ENCODE measurements at places on chromosomes 16 and 17.
A peak's percentile ranks its signal among the peaks of the same experiment; 100 is the strongest.

DNA sequence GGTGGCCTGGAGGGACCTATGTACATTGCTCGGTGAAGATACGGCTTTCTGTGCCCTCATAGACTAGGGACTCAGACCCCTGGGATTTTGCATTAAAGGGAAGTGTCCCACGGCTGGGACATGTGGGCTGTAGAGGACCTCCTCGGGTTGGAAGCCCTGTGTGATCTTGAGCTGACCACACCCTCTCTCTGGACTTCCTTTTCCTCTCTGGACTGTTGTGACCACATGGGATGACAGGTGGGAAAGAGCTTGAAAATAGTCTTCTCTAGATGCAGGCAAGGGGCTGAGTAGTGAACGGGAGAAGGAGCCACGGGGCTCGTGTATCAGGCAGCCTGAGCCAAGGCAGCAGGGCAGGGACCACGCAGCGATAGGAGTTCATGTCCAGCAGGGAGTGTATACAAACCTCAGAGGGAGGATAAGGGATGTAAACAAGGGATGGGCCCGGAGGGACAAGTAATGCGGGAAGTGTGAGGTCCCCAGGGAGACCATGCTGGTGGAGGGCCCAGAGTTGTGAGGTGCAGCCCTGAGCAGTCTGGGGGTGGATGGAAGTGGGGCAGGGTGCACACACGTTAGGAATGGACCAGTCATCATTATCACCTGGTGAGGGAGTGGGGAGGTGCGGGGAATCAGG is 4.5 kb upstream of the SLC4A1 start:
- DNase-seq, result no peak

- DNase-seq, result peak; percentile 64
These were observed 38.6 kb upstream of the SLFN13 start for GRCh38 chr17:35486920-35487732.

DNA sequence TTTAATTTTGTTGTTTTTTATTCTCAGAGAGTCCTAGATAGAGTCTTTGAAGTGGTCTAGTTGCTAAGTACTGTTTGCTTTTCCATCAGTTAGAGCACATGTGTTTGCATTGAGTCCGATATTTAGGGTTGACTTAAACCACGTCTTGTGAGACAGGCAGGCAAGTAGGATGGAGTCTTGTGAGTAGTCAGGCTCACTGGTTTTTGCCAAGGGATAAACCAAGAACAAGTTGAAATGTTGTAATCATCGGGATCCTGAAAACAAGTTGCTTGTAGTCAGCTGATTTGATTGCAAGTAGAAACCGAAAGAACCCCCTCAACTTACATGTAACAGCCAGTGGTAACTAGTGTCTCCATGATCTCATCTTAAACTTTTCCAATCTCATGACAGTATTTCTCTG is 17.2 kb downstream of the ATP6V0A1 start:
- no peak for DNase-seq

- DNase-seq, result peak; percentile 96
These were observed at the start of gene DUS1L for GRCh38 chr17:82065638-82066303. DUS1L (minus strand) TSS chr17:82065804; CDS start chr17:82065059, 745 bp downstream.

DNA sequence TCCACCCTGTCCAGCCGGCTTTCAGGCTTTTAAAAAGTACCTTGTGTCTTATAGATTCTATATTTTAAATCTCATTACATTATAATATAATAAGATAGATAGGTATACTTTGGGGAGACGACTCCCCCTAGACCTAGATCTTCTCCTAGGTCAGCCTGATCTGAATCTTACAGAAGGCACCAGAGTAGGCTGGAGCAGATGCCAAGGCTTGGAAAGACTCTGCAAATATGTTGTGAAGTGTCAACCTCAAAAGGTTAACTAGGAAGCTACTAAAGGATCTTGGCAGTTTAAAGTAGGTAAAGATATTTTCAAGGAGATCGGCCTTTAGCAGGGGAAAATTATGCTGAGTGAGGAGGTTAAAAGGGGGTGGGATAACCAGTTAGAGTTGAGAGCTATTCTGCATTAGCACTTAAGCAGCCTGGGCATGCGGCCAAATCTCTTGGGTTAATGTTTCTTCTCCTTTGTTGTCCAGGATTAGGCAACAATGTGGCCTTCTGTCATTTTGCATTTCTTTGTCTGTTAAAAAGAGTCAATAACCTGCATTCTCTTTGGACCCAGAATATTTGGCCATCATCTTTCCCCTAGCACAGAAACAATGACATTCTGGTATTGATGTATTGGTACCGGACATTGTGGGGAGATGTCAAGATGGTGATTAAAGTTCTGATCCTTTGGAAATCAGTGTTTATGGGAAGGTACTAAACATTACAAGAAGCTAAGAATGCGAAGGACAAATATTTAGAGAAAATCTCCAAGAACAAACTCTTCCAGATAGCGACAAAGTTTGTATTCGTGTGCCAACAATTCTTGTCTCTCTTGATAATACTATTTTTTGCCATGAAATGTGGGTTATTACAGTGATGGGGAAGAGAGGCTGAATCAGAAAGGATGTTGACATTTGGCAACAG is 51.2 kb upstream of the DHX40 start:
- DNase-seq, result no peak

DNA sequence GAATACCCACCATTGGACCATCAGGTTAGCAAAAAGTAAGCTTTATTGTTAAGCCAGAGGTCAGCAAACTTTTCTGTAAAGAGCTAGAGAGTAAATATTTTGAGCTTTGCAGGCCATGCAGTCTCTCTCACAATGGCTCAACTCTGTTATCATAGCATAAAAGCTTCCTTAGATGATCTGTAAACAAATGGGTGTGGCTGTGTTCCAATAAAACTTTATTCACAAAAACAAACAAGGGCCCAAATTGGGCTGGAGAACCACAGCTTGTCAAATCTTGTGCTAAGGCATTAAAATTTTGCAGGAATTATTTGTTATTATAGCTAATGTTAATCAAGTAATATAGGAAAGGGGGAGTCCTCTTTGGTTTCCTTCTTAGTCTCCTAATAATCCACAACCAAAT is 153.6 kb downstream of the GRIN2A start:
- no peak for DNase-seq

- DNase-seq, result peak; percentile 63
These were observed 65.2 kb upstream of the TOB1 start for GRCh38 chr17:50931144-50931908.

- DNase-seq, result no peak
These were observed 33.2 kb downstream of the GPRC5B start for GRCh38 chr16:19851476-19851875.

Data from GM12892 (cell line).